ENCODE measurements at places on chromosomes 2 and 18.

DNA sequence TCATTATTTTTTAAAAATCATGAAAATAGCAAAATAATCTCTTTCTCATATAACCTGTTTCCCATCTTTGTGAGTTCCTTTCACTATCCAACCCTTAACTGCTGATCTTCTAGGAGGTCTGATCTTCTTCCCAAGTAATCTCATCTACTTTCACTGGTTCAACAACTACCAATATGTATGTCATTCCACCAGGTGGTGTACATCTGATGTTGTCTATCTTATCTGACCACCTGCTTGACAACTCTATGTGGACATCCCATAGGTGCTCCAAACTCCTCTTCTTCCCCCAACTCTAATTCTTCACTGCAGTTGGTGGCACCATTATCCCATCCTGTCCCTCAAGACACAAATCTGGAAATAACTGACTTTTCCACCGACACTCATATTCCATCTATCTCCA lies 62.5 kb downstream of the FAM228A start:
- DNase-seq, result no peak

DNA sequence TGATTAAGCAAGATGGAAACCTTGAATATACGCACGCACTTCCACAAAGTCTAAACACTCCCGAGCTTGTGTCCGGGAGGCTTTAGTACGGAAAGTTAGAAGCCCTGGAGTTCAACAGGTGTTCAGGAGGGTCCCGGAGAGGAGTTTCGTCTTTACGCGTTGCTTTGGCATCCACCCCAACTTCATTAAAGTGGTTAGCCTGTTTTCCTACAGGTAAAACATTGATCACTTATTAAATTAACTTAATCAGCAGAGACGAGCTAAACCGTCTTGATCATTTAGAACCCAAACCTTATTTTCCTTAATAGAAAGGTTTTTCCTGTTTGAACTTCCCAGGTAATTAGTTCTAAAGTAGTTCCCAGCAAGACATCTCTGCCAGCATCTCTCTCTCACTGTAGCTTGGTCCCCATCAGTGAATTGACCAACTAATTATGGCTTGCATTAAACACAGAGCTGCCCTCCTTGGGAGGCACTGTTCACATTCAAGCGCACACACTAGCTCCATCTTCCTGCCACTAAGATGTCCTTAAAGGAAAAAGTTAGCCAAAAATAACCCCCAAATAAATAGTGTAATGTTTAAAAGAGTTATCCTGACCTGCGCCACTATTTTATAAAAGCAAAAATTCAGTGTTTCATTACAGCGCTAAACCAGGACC lies 1.4 kb downstream of the NPAS2 start:
- no peak for DNase-seq

- no peak for DNase-seq
Measured at GRCh38 chr18:34775461-34775860, 65.4 kb downstream of the DTNA start.

DNA sequence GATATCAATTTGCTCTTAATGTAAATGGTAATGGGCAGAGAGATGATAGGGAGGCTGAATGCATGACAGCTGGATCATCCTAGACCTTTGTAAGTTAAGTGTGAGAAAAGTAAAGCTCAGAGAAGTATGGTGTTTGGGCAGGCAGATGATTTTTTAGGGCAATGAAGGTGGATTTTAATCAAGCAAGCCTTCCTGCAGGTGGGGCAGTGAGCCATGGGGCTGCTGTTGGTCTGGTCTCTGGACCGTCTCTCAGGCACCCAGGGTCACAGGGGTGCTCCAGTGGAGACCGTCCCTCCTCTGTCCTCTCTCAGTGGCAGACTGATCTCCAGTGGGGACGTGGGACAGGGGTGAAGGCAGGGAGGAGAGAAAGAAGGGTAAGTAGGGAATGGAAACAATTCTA lies 69.8 kb upstream of the STK17B start:
- no peak for DNase-seq

DNA sequence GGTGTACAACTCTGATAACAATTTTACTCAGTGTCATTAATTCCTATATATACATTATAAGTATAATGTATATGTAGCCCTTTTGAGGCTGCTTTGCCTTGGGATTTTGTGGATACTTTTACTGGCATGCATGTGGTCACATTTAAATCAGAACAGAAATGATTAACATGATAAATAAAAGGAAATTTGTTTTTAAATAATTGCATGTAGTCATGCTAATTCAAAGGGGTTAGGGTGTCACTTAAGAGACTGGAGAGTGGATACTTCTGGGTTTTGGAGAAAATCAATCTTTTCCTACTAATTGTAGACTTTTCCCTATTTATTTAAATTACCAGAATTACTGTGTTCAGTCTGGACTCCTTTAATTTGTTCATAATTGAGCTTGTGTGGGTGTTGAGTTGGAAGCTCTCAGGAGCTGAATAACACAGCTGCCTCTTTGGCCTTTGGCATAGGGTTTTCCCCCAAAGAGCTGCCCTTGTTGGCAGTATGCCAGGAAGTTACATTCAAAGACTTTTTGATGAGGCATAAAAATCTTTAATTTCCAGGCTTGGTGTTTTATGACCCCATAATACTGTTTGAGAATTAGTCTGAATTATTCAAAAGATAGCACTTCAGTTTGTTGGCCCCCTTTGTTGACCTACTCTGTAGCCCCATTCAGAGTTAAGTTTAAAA lies 484.7 kb upstream of the NRP2 start:
- peak; percentile 76 for DNase-seq

- no peak for DNase-seq
Measured at GRCh38 chr2:187544371-187545080, 9.7 kb downstream of the TFPI start.

DNA sequence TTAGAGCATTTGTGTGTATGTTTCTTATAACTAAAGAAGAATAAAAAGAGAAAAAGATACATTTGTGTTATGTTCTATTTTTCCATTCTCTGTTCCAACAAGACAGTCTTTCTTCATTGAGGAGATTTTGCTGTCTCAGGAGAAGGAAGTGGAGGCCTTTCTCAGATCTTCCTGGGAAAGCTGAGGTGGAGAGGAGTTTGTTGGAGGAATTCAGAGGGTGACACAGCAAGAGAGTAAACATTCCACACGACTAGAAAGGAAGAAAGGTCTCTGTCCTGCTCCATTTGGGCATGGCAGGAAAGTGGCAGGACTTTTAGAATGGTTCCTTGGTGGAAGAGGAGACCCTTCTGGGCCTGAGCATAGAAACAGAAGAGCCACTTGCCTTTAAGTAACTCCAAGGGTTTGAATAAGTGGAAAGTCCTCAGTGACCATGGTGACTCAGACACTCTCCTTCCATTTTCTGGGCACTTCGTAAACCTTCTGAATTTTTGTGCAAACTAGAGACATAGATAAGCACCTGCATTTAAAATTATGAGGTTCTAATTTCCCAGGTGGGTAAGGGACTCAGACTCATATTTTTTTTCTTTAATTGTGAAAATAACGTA lies 52.3 kb upstream of the COL5A2 start:
- no peak for DNase-seq
